Bronchial smooth muscle cell (primary cell): ENCODE measurements at places on chromosomes 5 and 9. TPM values are rescaled to one million over a fixed set of nuclear protein-coding genes. Genes with fewer than 3 reads are reported as not detected.

MAT2B gene
- 61.2 and 66.8 TPM in 2 replicates for total RNA-seq

FCN2 gene
- total RNA-seq, result not detected in 2 replicates

KCNN2 gene
- 0.16 TPM in 1 of 2 replicates, not detected in the other for total RNA-seq

PTGR1 gene
- total RNA-seq, result 63.9 and 93.3 TPM in 2 replicates

TNC gene
- total RNA-seq, result 20.2 and 81.0 TPM in 2 replicates

SLC6A19 gene
- total RNA-seq, result not detected in 2 replicates

FOXD1 gene
- total RNA-seq, result 3.3 and 8.2 TPM in 2 replicates

TRIM52 gene
- 5.7 and 10.0 TPM in 2 replicates for total RNA-seq

PCA3 gene
- total RNA-seq, result under 0.01 and 0.26 TPM in 2 replicates

ADRA1B gene
- total RNA-seq, result not detected in 2 replicates

PCSK5 gene
- 4.7 and 7.1 TPM in 2 replicates for total RNA-seq

C9orf153 gene
- 0.09 and 0.32 TPM in 2 replicates for total RNA-seq

CARD9 gene
- 0.77 and 0.79 TPM in 2 replicates for total RNA-seq

SLC36A3 gene
- not detected in 2 replicates for total RNA-seq

PCDHGA11 gene
- total RNA-seq, result 7.0 and 12.0 TPM in 2 replicates

STK32A gene
- total RNA-seq, result 0.09 and 0.32 TPM in 2 replicates

ANXA6 gene
- total RNA-seq, result 536 and 817 TPM in 2 replicates

FGFR4 gene
- total RNA-seq, result 6.1 and 36.5 TPM in 2 replicates

CCL27 gene
- 0.09 TPM in 1 of 2 replicates, not detected in the other for total RNA-seq

RBM22 gene
- 12.0 and 12.5 TPM in 2 replicates for total RNA-seq

RORB gene
- 1.3 and 2.0 TPM in 2 replicates for total RNA-seq

OR1J2 gene
- total RNA-seq, result not detected in 2 replicates

C5orf52 gene
- not detected in 2 replicates for total RNA-seq

LCN10 gene
- total RNA-seq, result 0.16 TPM in 1 of 2 replicates, not detected in the other

TMEM215 gene
- total RNA-seq, result not detected in 2 replicates

APBA1 gene
- 5.7 and 9.4 TPM in 2 replicates for total RNA-seq

CDH10 gene
- total RNA-seq, result 0.32 TPM in 1 of 2 replicates, not detected in the other

SELENOP gene
- total RNA-seq, result 87.6 and 223 TPM in 2 replicates

SPOCK1 gene
- 53.9 and 76.2 TPM in 2 replicates for total RNA-seq

UGT3A2 gene
- not detected in 2 replicates for total RNA-seq

F2R gene
- total RNA-seq, result 39.7 and 48.1 TPM in 2 replicates

SAXO1 gene
- 0.09 and 0.16 TPM in 2 replicates for total RNA-seq

LHX3 gene
- not detected in 2 replicates for total RNA-seq

FGF18 gene
- total RNA-seq, result under 0.01 and 0.17 TPM in 2 replicates

PCDHA1 gene
- under 0.01 TPM in 2 replicates for total RNA-seq

KIF4B gene
- total RNA-seq, result under 0.01 and 0.09 TPM in 2 replicates

SLC25A2 gene
- 0.32 TPM in 1 of 2 replicates, not detected in the other for total RNA-seq

SLC6A3 gene
- under 0.01 TPM in 1 of 2 replicates, not detected in the other for total RNA-seq

SPRY4 gene
- 0.17 and 3.0 TPM in 2 replicates for total RNA-seq

ZNF483 gene
- total RNA-seq, result 1.9 and 2.2 TPM in 2 replicates

MEF2C gene
- 6.9 and 19.1 TPM in 2 replicates for total RNA-seq

SMIM15 gene
- 36.6 and 84.0 TPM in 2 replicates for total RNA-seq

PDE6A gene
- not detected in 2 replicates for total RNA-seq

TTC33 gene
- 12.5 and 14.7 TPM in 2 replicates for total RNA-seq

ROR2 gene
- 2.4 and 5.8 TPM in 2 replicates for total RNA-seq

BHMT2 gene
- 4.4 and 4.6 TPM in 2 replicates for total RNA-seq

IL13 gene
- total RNA-seq, result 0.16 TPM in 1 of 2 replicates, not detected in the other

DRD1 gene
- total RNA-seq, result under 0.01 TPM in 1 of 2 replicates, not detected in the other

TSLP gene
- 2.5 and 15.9 TPM in 2 replicates for total RNA-seq

CER1 gene
- total RNA-seq, result not detected in 2 replicates

OTP gene
- not detected in 2 replicates for total RNA-seq

PCDHGA10 gene
- 2.3 and 7.1 TPM in 2 replicates for total RNA-seq

C7 gene
- 0.26 and 0.79 TPM in 2 replicates for total RNA-seq

FOXD4 gene
- total RNA-seq, result 0.09 and 0.16 TPM in 2 replicates

GCNT4 gene
- 0.16 and 0.26 TPM in 2 replicates for total RNA-seq
